ENCODE measurements at places on chromosomes 11 and 22.

- no peak for DNase-seq
Measured at GRCh38 chr11:5266609-5267008, 3.1 kb downstream of the HBE1 start.

DNA sequence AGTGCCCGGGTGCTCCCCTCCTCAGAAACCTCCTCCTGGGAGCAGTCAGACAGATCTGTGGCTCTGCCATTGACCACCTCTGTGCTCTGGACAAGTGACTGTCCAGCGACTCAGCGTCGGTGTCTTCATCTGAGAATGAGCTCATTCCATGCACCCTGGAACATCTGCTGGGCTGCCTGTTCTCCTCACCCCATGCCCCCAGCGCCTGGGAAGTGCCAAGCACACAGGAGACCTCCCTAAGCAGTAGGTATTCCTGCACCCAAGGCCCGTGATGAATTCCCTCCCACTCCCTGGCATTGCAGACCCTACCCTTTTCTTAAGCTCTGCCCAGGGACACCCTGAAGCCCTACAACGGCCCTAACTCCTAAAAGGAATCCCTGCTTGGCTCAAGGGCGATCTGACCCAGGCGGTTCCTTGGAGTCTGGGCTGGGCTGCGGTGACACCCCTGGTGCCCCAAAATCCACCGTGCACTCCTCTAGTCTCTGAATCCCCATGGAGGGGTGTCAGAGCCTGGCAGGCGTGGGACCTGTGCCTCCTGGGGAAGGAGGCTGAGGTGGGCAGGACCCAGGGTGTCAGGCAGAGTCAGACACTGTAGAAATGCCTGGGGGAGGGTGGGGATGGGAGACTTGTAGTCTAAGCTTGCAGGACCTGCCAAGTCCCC is 92.0 kb downstream of the CEP164 start:
- DNase-seq = no peak

GRCh38 chr11:119810478-119811232 is 81.7 kb upstream of the NECTIN1 start:
- no peak for DNase-seq

DNA sequence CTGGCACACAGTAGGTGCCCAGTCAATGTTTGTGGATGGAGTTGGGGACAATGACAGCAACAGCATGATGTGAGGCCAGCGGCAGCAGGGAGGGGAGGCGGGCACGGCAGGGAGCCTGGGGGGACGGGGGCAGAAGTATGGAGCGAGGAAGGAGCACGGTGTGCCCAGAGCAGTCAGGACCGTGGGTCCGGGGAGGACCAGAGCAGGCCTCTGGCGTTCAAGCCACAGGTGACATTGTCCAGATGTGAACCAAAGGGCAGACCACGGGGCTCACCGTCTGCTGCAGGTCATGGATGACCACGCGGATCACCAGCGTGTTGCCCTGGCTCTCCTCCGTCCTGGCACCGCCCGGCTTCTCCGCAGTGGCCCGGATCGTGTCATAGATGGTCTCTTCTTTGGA is 105.5 kb downstream of the SHANK2 start:
- DNase-seq = no peak
